ENCODE measurements at places on chromosomes 13 and 19.

GRCh38 chr19:37969695-37970094 is 62.7 kb downstream of the SIPA1L3 start:
- DNase-seq, result no peak

GRCh38 chr13:35888981-35889380 is 242.2 kb downstream of the DCLK1 start:
- DNase-seq, result no peak

GRCh38 chr13:91351980-91352379 is 4.5 kb downstream of the MIR17HG start:
- DNase-seq, result no peak

- no peak for DNase-seq
These were observed 146.6 kb downstream of the RNF17 start for GRCh38 chr13:24910502-24911132.

DNA sequence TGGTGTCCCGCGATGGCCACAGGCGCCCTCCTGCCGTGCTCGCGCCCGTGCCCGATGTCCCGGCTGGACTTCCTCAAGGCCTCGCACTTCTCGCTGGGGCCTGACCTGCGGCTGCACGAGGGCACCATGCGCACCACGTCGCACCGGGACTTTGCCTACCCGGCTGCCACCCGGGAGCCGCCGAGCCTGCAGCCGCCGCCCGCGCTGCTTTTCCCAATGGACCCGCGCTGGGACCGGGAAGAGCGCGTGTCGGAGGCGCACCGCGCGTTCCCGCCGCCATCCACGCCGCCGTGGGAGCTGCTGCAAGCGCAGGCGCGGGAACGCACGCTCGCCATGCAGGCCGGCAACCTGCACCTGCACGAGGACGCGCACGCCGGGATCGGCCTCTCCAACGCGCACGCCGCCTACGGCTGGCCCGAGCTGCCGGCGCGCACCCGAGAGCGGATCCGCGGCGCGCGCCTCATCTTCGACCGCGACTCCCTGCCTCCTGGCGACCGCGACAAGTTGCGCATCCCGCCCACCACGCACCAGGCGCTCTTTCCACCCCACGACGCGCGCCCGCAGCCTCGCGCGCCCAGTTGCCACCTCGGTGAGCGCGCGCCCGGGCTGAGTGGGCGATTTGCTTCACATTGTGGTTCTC is 12.1 kb upstream of the PEX11G start:
- no peak for DNase-seq

DNA sequence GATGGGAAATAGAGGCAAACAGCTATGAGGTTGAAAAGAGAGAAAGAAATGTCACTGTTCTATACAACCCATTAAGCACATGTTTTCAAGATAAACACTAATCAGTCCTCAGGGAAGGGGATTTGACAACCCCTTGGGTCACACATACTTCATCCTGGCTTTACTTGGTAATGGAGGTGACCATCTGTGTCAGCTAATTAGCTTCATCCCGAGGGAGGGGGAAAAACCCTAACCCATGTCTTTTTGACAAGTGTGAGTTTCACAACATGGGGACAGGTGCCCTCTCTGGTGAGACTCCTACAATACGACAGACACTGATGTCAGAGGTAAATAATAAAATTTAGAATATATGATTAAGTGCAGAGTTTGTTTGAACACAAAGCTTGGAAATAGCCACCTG is 43.1 kb downstream of the ZNF611 start:
- no peak for DNase-seq

- no peak for DNase-seq
These were observed 27.3 kb downstream of the TM9SF2 start for GRCh38 chr13:99528547-99528946.

DNA sequence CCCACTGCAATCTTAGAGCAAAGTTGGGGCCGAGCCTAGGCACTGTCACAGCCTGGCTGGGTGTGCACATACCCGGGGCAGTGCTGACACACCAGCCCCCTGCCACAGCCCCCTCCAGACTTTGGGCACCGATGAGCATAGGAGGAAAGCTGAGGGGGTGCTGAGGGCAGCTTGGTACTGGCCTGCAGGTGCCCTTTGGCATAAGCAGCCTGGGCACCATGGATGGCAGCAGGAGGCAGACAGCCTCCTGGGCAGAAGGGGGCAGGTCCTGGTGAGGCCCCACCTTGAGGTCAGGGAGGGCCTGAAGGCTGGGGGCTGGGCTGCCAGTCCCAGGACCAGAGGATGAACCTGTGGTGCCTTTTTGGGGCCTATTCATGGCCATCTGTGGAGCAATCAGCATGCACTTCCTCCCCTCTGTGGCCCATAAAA is 8.2 kb downstream of the IGFL4 start:
- no peak for DNase-seq

DNA sequence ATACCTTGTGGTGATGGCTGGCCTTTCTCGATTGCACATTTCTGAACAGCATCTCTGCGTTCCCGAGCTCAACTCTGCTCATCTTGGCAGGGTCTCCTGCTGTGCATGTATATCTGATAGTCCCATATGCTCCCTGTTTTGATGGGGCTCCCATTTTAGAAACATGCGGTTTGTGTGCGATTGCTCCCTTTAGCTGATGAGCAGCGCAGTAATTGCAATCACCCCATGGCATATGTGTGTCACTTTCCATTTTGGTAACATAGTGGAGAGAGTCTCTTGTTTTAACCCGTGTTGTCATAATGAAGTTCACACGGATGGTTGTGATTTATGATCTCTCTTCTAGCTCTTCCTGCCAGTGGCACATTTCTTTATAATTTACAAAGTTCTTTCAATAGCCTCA is 144.7 kb downstream of the MTUS2 start:
- DNase-seq, result no peak

DNA sequence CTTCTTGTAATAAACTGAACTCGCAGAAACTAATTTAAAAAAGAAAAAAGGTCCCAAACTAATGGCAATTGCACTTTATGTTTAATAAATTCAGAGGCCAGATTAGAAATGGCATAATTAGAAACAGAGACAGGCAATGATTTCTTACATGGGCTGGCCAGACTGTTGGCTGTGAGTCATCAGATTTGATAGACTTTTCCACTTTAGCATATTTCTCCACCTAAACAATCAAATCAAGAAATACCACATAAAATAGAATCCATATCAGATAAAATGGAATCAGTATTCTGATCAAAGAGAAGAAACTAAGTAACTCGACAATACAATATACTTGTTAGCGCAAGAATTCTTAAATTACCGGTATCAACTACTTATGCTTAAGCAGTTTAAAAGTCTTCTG is 29.0 kb downstream of the EXOSC8 start:
- no peak for DNase-seq
